ENCODE measurements at places on chromosomes 7 and 10.

- DNase-seq: no peak
Observed at GRCh38 chr7:51144178-51144577, 172.4 kb downstream of the COBL start.

GRCh38 chr10:97584060-97584797 is at the start of gene HOGA1:
Gene HOGA1 (plus strand): TSS chr10:97584389. CDS start chr10:97584704, 315 bp downstream.
- no peak for DNase-seq

- no peak for DNase-seq
Observed at GRCh38 chr7:79096361-79096805, 357.1 kb downstream of the MAGI2 start.

DNA sequence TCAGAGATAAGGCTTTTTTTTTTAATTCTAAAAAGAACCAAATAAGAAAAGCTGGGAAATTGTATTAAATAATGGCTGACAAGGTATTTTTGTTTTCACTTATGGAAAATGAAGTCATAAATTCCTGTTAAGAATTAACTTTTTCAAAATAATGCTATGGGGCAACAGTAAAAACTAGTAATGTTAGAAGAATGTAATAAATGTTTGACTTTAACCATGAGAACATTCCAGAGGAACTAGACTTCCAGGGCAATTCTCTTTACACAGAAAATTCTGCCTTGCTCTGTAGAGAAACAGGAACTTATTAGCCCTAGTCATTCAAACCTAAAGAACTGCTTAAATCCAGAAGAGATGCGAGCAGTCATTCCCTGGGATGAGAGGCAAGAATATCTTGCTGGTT is 571.1 kb downstream of the IPMK start:
- no peak for DNase-seq

DNA sequence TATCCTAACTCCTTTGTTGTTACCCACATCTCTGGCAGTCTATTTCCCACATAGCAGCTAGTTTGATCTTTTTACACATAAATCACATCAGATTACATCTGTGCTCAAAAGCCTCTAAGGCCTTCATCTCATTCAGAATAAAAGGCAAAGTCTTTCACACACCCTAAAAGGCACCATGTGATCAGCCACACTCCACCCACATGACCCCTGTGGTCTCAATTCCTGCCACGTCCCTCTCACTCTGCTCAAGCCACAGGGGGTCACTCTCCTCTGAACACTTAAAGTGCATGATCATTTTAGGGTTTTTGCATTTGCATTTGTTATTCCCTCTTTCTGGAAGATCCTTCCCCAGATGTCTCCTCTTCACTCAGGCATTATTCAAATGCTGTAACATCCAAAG is 30.8 kb downstream of the ELAPOR2 start:
- DNase-seq: no peak

DNA sequence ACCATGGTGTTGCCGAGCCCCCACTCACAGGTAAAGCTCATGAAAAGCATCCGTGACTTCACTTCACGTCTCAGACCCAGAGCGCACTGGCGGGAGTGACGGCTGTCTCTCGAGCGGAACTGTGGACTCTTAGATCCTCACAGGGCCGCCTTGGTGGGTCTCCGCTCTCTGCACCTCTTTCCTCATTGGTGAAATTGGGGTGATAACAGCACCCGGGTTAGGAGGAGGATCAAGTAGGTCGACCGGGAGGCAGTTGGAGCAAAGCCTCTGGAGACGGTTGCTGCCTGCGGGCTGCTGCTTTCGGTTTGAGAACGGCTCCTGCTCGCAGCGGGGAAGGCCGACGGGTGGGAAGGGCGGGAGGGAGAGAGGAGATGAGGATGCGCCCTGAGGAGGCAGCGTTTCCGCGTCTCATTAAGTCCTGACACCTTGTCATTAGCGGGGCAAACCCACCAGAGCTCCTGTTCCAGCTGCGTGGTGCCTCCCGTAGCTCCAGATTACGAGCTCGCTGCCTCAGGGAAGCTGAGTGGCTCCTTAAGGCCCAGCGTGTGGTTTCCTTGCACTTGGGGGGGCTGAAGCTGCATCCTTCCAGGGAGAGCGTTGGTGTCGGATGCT is 51.9 kb upstream of the CFAP46 start:
- DNase-seq: no peak

GRCh38 chr7:157856873-157857577 is 520.2 kb downstream of the DNAJB6 start:
- DNase-seq: no peak

GRCh38 chr7:14242175-14242574 is 252.7 kb upstream of the ETV1 start:
- no peak for DNase-seq

- DNase-seq: no peak
Observed at GRCh38 chr7:42628054-42628453, 283.8 kb downstream of the C7orf25 start.

DNA sequence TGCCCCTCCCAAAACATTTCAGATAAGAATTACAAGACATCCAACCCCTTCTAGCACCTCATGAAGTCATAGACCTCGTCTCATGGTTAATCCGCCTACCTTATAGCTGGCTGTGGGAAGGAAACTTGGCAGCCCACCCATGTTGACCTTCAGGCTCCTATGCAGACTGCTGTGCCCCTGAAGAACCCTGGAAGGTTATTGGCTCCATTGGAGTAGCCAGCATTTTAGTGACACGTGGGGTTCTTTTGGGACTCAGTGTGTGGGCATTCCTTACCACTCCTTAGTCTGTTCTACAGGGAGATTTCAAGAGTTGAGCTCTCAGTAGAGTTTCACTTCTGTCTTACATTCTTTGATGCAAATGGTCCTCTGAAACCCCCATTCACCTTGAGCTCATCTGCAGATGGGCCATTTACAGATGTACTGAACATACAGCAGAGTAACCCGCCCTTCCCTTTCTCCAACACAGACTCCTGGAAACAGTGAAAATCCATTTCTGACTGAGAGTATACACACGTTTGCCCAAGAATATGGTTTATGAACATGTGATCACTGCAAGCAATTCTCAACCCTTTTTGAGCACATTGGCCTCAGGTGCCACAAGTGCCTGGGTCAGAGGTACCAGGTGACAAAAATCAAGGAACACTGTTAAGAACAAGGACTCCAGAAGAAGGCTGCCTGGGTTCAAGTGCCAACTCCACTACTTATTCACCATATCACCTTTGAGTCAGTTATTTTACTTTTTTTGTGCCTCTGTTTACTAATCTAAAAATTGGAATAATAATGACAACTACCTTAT is 54.0 kb upstream of the HECW1 start:
- no peak for DNase-seq

DNA sequence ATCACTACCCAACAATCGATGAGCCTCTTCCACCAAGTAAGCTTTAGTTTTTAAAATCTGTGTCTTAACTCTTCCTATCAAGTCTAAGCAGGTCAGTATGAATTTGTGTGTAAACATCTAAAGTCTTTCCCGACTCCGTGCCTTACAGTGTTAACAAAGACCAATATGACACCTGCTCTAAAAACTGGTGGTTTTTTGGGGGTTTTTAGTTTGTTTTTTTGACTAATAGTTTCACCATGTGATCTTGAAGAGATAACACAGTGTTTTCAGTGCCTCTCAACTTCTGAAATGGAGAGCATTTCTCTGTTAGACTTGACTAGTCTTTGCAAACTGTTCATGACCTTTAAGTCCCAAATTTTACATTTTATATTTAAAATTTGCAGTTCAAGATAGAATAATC is 132.0 kb upstream of the STK17A start:
- DNase-seq: no peak

GRCh38 chr7:82677493-82677892 is 233.9 kb upstream of the CACNA2D1 start:
- DNase-seq: no peak

- DNase-seq: no peak
Observed at GRCh38 chr7:107609811-107610261, 29.8 kb downstream of the BCAP29 start.

DNA sequence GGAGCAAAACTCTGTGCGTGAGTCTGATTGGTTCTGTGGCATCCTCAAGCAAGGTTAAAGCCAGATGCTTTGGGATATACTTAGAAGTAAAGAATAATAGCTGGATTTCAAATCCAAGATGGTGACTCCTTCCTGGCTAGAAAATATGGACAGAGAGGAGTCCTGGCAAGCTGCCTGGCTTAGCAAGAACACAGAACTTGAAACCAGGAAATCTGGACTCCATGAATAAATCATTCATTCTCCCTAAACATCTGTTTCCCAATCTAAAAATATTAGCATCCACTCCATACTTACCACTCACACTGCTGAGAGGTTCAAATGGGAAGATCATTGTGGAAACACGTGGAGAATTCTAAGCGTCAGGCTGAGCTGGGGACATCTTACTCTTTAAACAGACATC is 1074.1 kb upstream of the AUTS2 start:
- DNase-seq: no peak

GRCh38 chr10:3780771-3781467 is 4.1 kb downstream of the KLF6 start:
- no peak for DNase-seq

GRCh38 chr10:88831709-88832108 is 19.9 kb downstream of the ANKRD22 start:
- DNase-seq: no peak

DNA sequence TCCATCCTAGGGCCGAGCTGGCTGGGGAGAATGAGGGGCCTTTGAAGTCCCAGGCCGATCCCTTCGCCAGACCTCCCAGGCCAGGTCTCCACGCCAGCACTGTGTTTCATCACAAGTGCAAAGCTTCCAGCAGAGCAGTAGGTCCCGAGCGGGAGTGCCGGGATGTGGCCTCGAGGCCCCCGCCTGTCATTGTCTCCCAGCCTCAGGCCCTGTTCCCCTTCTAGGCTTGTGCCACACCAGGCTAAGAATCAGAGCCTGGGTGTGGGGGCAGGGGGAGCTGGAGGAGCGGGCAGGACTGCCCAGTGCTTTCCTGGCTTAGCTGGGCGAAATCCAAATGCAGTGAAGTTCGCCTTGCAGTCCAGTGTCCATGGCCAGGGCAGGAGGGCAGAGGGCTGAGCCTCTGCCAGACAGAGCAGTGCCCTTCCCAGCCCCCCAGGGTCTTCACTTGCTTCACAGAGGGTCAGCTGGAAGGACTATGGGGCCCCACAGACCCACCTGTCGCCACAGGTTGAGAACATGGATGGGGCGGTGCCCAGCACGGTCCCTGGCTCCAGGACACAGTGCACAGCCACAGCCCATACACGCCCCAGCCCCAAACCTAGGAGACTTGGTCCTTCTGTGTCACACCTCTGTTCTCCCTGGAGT is 20.2 kb upstream of the PFKFB3 start:
- DNase-seq: no peak

GRCh38 chr7:157292770-157293412 is 43.9 kb upstream of the DNAJB6 start:
- DNase-seq: no peak

DNA sequence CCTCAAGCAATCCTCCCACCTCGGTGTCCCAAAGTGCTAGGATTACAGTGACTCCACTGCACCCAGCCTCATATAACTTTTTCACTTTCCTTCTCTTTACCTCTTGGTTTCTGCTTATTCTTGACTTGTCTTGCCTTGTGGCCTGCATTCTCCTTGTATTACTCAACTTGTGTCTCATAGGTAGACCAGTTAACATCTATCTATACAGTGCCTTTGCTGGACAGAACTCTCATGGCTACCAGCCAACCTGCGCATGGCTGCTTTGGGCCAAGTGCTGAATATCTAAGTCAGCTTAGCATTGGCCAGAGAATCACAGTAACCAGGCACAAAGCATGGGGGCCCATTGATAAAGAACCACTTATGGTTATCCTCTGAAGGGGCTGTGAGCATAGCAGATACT is 42.6 kb upstream of the ZNRF2 start:
- no peak for DNase-seq

DNA sequence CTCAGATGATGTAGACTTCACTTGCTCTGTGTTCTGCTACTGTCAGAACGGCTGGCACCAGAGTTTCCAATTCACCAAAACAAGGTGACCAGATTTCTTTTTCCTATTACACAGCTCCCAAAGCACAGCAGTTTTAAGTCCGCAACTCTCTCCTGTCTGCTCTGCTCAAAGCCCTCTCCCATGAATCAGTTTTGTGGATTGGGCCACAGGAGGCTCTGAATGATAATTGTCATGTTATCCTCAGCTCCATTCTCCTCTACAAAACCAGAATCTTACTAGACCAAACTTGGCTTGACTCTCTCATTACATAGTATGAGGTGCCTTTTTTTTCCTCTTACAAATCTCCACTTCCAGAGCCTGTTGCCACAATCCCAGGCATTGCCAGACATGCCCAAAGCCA is 223.5 kb downstream of the SNX13 start:
- no peak for DNase-seq

- no peak for DNase-seq
Observed at GRCh38 chr10:68759967-68760366, 38.9 kb downstream of the CCAR1 start.

- no peak for DNase-seq
Observed at GRCh38 chr7:26620352-26620751, 244.0 kb downstream of the SKAP2 start.

GRCh38 chr7:69928621-69929020 is 330.3 kb downstream of the AUTS2 start:
- DNase-seq: no peak

GRCh38 chr7:143408252-143408685 is 387 bp downstream of the EPHA1 start:
- no peak for DNase-seq

GRCh38 chr10:100506596-100507356 is 12.9 kb downstream of the SEC31B start:
- DNase-seq: no peak

- DNase-seq: no peak
Observed at GRCh38 chr7:112692333-112692732, 97.9 kb downstream of the TMEM168 start.

DNA sequence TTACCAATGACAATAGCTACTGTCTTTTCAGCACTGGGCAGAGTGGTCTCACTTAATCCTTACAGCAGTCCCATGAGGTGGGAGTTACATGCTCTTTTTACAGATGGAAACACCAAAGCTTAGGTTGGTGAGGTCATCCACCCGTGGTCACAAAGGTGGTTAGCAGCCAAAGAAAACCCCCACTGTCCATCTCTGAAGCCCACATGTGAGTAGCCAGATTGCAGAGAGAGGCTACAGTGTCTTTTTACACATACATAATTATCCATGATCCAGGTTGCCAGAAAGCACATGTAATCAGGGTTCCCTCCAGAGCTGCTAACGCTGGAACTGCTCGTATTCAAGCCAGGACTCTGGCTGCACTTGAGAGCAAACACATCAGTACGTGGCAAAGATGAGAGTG is 24.6 kb upstream of the ANKRD2 start:
- no peak for DNase-seq

GRCh38 chr7:140034421-140034820 is 28.3 kb downstream of the PARP12 start:
- DNase-seq: no peak

GRCh38 chr10:16009785-16010184 is 149.5 kb upstream of the MINDY3 start:
- no peak for DNase-seq

GRCh38 chr10:103652599-103653281 is 159.2 kb downstream of the NEURL1 start:
- DNase-seq: no peak
